Heart left ventricle (tissue), 16 donors: ENCODE measurements at places on chromosomes 11 and 22.

DNA sequence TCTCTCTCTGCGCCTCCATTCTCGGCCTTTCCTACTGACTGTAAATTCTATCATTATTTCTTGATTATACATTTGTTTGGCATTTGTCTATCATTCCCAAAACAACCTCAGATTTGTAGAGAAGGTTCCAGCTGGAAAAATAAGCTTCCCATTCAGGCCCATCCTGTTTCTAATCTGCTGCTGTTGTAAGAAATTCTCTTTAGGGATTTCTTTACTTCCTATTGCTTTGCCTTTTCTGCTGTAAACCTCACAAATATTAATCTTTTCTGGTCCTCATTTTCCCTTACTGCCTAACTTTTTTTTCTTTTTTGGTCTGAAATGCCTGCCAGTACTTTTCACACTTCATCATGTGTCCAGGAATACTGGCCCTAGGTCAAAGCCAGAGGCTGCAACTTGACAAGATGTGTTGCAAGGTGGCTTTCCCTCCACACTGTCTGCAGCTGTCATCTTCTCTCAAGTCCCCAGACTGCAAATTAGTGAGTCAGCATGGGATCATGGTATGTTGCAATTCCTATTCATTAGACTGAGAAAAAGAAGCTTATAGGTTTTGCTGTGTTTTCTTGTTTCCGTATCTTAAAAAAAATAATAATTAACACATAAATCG is 858.7 kb upstream of the CHORDC1 start:
- DNase-seq: peak; percentile 66

DNA sequence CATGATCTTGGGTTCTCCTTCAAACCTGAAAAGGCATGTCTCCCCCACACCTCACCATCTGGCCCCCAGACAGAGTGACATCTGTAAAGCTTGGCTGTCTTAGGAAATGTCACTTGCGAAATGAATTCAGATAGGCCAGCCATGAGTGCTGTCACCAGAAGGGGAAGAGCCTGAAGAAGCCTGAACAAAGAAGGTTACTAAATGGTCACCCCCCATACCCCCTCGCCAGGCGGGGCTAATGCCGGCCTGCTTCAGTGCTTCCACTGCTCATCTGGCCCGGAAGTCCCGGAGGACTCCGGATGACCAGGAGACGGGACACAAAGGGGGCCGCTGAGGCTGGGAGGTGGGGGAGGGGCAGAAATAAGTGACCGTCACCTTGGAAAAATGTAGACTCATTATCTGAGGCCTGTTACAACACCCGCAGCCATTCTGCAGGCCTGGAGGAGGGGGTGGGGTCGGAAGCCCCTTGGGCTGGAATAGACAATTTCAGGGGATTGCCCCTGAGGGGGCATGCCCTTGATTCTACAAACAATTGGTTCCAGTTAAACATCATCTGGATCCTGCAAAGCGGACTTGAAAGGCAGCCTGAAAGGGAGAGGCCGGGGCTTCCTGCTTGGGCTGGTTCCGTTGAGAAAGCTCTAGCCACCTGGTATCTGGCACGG is 43.2 kb downstream of the NAT10 start:
- no peak for DNase-seq

DNA sequence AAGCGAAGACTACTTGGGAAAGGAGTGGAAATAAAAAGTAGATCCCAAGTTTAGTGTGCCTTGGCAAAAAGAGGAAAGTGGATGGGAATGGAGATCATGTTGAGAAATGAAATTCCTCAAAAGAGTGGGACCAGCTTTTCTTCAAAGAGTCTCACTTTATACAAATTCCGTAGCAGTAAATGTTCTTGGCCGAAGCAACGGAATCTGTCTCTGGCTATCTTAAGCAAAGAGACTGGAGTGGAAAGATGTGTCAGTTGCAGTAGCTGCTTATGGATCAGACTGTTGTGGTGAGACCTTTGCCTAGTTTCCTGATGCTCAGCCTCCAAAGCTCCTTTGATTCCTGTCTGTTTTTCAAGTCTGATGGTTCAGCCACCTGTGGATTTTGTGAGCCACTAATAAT is 73.6 kb downstream of the CSTPP1 start:
- no peak for DNase-seq

- DNase-seq: peak; percentile 97
Observed at GRCh38 chr22:31107178-31107893, at the start of gene SELENOM. Gene SELENOM (minus strand): TSS chr22:31107568. CDS start chr22:31107505, 63 bp downstream.

DNA sequence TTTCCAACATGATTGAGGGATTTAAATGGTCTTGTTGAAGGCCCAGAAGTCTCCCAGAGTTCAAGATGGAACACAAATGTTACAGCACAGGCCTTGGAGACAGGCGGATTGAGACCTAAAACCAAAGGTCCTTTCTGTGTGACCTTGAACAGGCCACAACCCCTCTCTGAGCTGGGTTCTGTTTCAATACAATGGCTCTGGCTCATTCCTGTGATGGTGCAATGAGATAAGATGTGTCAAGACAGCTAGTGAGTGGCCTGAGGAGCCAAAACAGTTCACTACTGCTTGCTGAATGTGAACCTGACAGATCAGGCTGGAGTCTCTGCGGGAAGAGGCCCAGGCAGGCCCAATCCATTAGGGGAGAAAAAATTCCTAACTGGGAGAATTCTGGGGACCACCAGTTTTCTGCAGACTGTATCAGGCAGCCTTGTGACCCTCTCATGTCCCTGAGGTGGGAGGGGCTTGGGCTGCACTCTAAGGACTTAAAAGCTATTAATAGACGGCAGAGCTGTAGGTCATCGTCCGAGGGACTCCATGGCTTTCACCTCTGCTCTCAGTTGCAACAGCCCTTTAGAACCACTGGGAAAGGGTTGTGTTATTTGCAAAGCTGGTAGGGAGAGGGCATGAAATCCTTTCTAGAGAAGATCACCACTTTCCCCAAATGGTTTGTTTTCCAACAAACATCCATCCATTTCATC is 126.1 kb upstream of the TEAD1 start:
- DNase-seq: no peak

- no peak for DNase-seq
Observed at GRCh38 chr11:65121447-65121864, 478 bp downstream of the FAU start.

- DNase-seq: no peak
Observed at GRCh38 chr22:26382782-26383181, 46.3 kb upstream of the ASPHD2 start.

DNA sequence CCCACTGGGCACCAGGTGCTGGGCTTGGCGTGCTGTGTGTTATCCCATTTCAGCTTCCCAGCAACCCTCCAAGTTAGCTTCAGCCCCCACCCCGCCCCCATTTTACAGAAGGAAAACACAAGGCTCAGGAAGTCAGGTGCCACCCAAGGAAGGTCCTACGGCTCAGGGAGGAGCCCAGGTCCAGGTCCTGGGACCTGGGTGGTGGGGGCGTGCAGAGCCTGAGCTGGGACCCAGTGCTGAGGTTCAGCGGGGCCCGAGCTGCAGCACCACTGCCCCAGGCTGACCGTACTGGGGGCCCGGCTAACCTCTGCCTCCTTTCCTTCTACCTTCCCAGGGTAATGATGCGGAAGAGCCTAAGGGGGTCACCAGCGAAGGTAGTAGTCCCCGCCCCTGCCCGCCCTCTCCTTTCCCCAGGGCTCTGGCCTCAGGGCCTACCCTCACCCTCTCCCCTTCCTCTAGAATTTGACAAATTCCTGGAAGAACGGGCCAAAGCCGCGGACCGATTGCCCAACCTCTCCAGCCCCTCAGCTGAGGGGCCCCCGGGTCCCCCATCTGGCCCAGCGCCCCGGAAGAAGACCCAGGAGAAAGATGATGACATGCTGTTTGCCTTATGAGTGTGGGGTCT is 34.2 kb upstream of the HMOX1 start:
- peak; percentile 46 for DNase-seq

- DNase-seq: peak; percentile 69
Observed at GRCh38 chr11:95231881-95232605, 1.0 kb upstream of the SESN3 start.

GRCh38 chr22:42353883-42354727 is 78.1 kb downstream of the NFAM1 start:
- DNase-seq: no peak

GRCh38 chr11:120089036-120090001 is 48.6 kb downstream of the TRIM29 start:
- DNase-seq: no peak

- DNase-seq: no peak
Observed at GRCh38 chr11:85665733-85666132, 804 bp upstream of the CREBZF start.

DNA sequence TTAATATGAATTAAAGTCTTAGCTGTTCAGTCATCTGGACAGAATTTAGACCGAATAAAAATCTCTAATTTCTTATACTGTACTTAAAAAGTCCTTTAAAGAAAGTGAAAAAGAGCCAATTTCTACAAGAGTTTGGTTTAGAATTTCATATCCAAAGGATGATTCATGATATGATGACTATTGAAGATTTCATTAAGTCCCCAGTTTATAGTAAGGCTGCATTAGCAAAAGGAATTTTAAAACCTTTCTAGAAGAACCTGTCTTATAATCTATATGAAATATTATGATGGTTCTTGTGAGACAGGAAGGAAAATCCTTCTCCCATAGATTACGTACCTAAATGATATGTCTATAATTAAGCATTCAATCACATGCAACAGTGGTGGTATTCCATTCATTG is 34.8 kb downstream of the TSG101 start:
- no peak for DNase-seq

GRCh38 chr11:17272801-17273200 is 3.7 kb upstream of the NUCB2 start:
- no peak for DNase-seq

DNA sequence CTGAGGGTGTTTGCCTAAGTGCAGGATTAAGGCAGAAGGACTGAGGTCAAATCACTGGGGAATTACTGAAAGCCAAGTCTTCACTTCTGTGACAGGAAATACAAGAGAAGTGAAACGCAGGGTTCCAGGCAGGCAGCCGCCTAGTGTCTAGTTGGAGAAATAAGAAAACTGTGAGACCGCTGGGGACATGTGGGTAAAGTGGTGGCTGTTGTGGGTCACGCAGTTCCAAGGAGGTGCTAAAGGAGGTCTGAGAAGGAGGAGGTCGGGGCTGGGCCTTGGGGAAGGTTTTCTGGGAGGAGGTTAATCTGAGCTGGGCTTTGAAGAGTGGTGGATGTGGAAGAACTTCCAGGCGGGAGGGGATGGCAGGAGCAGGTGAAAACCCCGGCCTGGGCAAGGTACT is 11.2 kb downstream of the MCM5 start:
- DNase-seq: no peak

DNA sequence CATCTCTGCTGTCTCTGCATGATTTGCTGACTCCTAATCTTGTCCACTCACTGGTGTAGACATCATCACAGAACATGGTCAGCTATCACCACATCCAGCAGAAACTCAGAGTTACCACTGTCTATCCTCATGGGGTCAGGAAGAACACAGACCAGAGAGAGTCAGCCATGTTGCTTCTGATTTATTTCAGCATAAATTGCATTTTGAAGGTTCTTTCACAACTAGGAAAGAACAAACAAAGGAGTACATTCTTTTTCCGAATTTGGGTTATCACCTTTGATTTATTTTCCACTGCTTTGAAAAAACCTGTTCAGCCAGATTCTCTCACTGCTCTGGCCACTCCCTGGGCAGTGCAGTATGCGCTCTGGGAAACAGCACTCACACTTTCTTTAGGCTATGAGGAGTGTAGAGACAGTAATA is 172.0 kb upstream of the MTMR2 start:
- DNase-seq: no peak

DNA sequence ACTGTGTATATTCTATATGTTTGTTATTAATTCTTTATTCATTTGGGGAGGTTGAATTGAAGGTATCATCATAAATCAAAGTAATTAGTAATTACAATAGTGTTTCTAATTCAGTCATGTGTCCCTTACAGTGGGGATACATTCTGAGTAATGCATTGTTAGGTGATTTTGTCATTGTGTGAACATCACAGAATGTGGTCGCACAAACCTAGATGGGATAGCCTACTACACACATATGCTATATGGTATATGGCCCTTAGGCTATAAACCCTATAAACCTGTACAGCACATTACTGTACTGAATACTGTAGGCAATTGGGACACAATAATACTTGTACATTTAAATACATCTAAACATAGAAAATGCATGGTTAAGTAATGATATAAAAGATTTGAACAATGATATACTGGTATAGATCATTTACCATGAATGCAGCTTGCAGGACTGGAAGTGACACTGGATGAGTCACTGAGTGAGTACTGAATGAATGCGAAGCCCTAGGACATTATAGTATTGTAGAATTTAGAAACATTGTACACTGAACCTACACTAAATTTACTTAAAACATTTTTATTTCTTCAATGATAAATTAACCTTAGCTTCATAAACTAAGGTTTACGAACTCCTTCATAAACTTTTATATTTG is 936.2 kb upstream of the CHORDC1 start:
- DNase-seq: no peak

DNA sequence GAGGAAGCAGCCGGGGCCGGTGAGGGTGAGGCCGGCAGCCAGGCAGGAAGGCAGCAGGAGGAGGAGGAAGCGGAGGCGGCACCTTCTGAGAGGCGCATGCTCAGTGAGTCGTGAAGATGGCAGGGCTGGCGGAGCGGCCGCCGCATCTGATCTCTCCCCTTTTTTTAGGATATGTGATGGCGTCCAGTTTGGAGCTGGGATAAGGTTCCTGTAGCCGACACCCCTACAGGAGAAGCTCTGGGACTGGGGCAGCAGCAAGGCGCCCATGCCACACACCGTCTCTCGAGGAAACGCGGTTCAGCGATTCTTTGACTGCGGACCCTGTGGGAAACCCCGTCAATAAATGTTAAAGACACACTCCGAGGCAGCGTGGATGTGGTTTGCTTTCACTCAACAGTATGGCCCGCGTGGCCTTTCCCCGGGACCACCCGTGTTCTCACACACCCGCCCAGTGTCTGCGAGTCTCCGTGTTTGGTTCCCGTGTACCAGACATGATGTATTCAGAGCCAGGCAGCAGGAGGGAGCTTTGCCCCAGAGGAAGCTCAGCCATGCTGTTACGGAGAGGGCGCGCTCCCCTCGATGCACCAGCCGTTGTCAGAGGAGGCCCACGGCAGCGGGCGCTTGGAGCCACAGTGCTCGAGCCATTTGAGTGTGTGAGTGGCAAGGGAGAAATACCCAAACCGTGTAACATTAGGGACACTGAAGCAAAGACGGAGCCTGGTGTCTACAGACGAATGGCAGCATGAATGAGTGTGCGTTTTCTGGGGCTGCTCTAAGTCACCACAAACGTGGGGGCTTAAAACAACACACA is 27.7 kb upstream of the PARVB start:
- DNase-seq: peak; percentile 67

DNA sequence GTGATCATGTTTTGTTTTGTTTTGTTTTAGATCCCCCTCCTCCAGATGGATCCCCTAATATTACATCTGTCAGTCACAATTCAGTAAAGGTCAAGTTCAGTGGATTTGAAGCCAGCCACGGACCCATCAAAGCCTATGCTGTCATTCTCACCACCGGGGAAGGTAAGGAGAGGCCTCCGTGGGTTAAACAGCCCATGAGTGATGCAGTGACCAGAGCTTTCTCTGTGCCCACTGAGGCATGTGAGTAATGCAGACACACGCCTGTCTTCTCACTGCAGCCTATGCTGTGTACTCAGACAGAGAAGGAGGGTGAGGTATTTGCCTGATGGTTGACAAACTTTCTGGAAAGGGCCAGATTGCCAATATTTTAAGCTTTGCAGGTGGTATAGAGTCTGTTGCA is 73.7 kb upstream of the OR4B1 start:
- DNase-seq: no peak

GRCh38 chr11:63445720-63446119 is 45.2 kb downstream of the PLAAT5 start:
- DNase-seq: no peak
